ENCODE measurements at places on chromosomes 11 and 22.

GRCh38 chr11:120227228-120227852 is 12.6 kb upstream of the POU2F3 start:
- no peak for DNase-seq

DNA sequence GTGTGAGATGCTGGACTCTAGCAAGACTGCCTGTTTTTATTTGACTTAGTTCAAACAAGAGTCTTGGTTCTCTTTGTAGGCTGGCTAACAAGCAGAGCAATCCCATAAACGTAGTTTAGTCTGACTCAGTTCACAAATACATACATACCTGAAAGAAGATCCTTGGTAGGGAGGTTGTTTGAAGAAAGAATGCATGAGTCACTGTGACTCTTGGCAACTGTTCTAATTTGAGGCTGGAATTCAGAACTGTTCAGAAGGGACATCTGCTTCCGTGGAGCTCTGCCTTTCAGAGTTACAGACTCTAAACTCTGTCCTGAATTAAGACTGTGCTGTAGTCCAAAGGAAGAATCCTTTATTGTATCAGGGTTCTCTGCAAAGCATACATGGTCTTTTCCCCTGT is 32.2 kb downstream of the C2CD3 start:
- no peak for DNase-seq

- DNase-seq, result no peak
These were observed 9.5 kb downstream of the CTTN start for GRCh38 chr11:70407814-70408213.

DNA sequence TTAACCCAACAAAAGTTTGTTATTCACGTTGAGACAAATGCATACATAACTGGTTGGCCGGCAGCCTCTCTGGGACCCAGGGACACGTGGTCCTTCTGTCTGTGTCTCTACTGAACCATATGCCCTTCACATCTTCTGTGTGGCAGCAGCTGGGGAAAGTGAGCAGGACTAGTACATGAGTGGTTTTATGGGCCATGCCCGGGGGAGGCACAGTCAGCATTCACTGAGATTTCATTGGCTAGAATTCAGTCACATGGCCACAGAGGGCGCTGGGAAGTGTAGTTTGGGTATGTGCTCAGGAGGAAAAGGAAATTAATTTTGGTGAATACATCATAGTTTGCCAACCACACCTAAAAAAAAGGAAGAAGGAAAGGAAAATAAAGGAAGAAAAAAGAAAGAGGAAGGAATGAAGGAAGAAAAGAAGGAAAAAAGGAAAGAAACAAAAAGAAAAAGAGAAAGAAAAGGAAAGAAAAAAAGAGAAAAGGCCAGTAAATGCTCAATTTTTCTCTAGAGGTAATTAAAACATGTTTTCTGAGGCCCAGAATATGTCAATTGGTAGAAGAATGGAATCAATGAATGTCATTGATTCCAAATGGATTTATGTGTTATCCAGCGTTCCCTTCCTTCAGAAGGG is 55.9 kb upstream of the KIRREL3 start:
- DNase-seq, result no peak

GRCh38 chr11:18490319-18490718 is 34.7 kb downstream of the LDHAL6A start:
- DNase-seq, result no peak

All from activated CD8-positive, alpha-beta memory T cell treated with anti-CD3 and anti-CD28 coated beads for 1 hour (primary cell).